ENCODE measurements at places on chromosomes 1 and 21.

- no peak for DNase-seq
Measured at GRCh38 chr1:177979272-177979671, 9.4 kb upstream of the SEC16B start.

DNA sequence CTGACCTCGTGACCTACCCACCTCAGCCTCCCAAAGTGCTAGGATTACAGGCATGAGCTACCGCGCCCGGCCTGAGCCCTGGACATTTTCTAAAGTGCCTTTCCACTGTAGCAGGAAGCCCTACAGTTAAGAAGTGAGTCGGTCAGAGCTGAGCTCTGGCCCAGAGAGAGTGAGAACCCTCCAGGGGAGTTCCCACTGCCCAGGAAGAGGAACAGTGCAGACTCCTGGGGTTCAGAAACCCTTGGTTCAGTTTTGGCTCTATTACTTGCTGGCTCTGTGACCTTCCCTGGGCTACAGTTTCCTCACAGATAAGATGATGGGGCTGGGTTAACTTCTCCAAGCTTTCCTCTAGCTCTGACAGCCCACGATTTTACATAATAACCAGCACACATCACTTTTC, 20.9 kb downstream of the SLC9A1 start:
- DNase-seq, result no peak

- DNase-seq, result no peak
Measured at GRCh38 chr1:44103270-44104131, 15.1 kb upstream of the KLF17 start.

GRCh38 chr1:44652445-44653106, 21.7 kb downstream of the TMEM53 start:
- DNase-seq, result peak; percentile 88
